Stimulated activated CD8-positive, alpha-beta memory T cell treated with anti-CD3 and anti-CD28 coated beads, Interleukin-4, amount 100 ng/mL, for 4 hours (primary cell): ENCODE measurements at places on chromosomes 2 and 18.

GRCh38 chr2:177393203-177393755, 706 bp downstream of the AGPS start:
- DNase-seq: no peak

GRCh38 chr18:2326999-2327398, 244.3 kb downstream of the METTL4 start:
- no peak for DNase-seq

- no peak for DNase-seq
Measured at GRCh38 chr18:59929621-59930295, 30.0 kb downstream of the PMAIP1 start.

DNA sequence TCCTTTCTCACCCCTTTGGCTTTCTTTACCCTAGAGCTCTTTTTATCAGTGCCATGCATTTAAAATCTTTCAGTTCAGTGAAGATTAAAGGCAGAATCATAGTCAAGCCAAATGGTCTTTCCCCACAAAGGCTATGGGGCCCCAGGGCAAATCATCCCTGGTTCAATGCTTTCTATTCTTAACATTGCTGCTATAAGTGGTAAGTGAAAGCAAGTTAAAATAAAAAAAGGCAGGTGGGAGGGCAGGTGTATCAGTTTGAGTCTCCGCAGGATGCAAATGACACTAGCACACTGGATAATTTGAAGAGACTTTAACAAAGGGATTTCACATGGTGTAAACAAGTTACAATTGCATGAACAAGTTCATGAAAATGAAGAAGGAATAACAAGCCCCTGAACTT, 757.4 kb downstream of the SATB2 start:
- DNase-seq: no peak

DNA sequence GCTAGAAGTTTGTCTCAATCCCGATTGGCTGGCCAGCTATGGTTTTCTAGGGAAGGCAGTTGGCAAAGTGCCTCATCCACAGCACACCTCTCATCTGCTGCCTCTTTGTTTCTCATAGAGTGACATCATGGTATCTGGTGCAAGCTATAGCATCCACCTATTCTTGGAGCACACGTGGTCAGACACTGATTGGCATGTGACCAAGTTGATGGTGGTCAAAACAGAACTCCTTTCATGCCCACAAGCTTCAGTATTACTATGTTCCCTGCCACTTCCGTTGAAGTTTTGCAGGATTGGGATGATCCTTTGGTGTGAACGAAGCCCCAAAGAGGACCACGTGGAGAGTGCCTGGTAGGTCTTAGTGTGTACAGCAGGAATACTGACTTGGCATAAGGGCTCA, 28.8 kb downstream of the TTC32 start:
- no peak for DNase-seq

DNA sequence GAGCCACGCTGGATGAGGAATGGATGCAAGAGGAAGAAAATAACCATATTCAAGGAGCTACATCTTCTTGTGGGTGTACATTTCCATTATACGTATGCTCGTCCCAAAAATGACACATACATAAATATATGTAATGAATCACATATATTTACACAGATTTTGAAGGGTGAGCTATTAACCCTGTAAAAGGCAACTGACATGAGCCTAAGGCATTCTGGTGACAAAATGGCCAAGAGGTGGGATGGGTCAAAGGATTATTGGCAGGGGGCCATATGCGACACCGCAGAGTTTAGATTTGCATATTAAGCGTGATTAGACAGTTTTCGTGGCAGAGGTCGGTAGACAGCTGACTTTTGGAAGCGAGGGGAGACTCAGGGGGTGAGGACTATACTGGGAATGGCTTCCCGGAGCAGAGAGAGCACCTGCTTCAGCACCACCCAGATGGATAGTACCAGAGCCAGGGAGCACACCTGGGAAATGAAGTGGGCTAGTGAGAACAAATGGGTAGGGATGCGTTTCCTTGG, 431 bp upstream of the CNRIP1 start:
- DNase-seq: no peak

DNA sequence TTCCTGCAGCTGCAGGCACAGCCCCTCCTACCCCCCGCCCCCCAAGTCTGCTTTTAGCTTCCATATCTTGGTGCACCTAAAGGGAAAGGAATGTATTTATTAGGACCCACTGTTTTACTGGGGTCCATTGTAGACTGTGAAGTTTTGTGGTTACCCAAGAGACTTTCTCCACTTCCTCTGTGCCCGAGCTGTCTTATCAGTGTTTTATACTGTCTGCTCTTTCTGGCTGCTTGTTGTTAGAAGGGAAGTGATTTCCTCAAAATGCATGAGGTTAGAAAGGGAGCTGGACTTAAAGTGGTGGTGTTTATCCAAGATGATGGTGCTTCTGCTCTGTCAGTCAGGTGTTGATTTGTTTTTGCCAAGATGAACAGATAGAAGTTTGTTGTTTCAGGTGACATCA, 85.0 kb downstream of the PTH2R start:
- DNase-seq: no peak

GRCh38 chr18:5890331-5891183, 4.8 kb downstream of the TMEM200C start:
- no peak for DNase-seq

DNA sequence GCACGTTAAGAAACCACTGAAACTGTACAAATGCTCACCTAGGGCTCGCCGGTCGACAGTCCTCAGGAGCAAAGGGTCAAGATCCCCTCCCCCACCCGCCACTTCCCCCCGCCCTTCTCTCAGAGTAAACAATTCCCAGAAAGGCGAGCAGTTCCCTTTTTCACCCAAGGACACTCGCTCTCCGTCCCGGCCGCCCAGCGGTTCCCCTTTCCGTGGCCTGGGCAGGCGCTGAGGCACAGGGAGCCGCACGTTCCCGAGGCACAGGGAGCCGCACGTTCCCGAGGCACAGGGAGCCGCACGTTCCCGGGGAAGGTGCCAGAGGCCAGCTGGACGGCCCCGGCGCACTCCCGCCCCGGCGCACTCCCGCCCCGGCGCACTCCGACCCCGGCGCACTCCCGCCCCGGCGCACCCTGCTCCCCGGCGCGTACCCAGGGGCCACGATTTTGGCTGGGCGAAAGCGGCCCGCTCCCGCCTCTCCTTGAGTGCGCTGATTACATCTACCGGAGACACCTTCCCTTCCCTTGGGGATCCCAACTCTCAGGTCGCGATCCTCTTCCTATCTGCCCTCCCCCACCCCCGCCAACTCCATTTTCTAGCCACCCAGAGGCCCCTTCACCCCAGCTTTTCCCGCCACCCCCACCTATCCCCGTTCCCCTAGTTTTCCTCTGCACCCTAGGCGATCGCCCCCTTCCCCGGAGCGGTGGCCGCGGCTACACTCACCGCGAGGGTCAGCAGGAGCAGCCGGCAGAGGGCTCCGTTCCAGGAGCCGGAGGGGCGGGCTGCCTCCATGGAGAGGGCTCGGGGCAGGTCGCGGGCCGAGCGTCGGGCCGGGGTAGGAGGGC, 817 bp downstream of the DSC2 start:
- no peak for DNase-seq

- no peak for DNase-seq
Measured at GRCh38 chr2:204317640-204318039, 227.6 kb upstream of the PARD3B start.

DNA sequence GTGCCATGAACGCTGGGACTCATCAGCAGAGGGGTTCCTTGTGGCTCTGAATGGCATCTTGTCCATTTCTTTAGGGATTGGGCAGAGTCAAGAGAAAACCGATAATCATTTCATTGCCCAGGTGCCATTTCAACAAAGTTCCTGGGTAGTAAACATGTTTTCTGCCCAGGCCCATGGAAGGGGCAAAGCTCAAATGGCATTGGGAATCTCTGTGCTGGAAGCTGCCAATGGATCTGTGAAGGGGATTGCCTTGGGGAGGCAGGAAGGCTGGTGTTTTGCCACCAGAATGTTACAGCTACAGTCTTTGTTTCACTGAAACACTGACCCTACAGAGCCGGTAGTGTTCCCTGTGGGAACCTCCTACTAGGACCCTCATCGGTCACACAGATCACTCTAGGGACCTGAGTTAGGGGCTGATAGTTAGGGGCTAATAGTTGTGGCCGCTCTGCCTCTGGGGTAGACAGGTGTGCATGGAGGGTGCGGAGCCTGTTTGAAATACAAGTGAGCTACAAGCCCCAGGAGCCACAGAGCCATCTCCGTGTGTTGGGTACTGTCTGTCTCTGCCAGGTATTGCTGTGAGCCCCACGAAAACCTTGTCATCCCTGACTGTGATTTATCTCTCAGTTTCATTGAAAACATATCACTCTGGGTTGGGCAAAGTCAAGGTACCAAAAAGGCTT, 224.4 kb upstream of the COPS8 start:
- DNase-seq: no peak

GRCh38 chr2:172470958-172471922, 43.9 kb downstream of the ITGA6 start:
- no peak for DNase-seq
